Stimulated activated CD4-positive, alpha-beta T cell treated with anti-CD3 and anti-CD28 coated beads, Interleukin-4, amount 100 ng/mL, for 24 hours (primary cell): ENCODE measurements at places on chromosomes 16 and 17.

DNA sequence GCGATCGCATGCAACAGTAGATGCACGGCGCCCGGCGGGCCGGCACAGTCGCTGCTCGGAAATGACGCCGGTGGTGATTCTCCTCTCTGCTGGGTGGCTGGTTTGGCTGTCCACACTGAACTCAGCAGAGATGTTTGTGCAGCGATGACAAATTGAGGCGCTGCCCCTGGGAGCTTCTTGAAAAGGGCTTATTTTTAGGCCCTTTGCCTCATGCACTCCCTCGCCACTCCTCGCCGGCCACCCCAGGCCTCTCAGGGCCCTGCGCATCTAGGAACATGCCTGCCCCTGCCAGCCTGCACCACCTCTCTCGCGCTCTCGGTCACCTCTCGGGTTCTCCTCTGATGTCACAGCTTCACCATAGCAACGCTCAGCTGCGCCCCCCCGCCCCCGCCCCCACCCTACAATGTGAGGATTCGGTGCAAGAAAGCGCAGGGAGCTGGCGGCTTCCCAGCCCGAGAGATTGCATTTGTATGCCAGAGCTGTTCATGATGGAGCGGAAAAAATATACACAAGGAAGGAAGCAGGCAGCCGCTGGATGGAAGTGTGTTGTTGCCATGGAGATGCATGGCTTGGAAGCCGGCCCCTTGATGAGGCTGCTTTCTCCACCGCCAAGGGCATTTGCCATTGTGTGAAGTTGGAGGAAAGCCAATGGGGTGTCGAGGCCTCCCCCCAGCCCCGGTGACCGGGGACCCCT is 81.3 kb upstream of the PLCG2 start:
- no peak for DNase-seq

DNA sequence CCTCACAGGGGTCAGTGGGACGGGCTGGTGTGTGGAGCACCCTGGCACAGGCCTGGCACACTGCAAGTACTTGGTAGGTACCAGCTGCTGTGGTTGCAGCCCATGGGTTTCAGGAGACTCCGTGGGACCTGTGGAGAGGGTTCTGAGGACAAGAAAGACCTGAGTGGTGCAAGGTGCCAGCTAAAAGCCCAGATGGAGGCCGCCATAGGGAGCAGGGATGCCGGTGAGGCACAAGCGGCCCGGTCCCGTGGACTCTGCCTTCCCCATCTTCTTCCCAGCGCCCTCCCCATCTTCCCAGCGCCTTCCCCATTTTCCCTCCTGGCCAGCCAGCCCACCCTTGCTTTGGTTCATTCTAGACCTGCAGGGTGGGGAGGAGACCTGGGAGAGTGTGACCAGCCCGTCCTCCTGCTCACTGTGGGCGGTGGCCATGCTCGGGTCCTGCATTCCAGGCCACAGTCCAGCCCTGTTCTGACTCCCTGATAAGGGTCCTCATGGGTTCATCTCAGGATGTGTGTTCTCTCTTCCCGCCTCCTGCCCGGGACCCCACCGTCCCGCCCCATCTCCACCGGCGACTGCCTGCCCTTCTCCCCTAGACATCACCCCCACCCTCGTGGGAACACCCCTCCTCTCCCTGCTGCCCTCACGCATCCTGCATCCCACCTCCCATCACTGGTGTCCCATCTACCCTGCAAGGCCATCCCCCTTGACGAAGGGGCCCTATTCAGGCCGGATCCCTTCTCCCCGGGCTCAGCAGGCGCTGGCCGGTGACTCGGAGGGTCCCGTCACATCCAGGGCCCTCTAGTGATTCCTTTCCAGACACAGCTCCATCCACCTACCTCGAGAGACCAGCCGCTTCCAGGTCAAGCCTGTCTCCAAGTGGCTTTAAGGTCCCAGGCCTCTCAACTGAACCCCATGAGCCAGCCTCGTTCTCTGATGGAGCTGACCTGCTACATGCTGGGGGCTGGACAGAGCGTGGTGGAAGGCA is 3.4 kb downstream of the ZNF469 start:
- no peak for DNase-seq

GRCh38 chr16:49693445-49693844 is 162.5 kb downstream of the ZNF423 start:
- DNase-seq: no peak

DNA sequence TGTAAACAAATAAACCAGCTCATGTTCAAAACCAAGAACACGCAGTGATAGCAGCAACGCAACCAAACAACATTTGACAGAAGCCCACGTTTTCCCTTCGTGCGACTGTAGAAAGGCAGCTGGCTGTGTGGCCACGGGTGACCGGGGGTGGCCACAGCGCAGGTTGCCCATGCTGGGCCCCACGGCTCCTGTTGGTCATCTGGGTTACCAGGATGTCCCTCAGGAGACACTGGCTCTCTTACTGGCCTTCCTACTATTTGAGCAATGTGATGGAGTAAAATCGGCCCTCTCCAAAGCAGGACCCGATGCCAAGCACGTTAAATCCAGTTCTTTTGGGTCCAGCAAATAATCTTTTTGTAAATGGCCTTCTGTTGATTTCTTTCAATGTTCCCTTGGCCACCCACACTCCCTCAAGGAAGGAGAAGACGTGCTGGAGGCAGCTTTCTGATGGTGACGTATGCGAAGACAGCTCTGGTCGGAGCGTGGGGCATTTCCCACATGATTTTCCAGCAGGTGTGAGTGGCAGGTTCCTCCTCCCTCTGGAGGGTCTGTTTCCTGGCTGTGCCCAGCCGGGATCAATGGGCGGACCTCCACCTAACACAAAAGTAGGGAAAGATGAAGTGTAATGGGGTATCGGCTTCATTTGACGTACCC is 143.1 kb upstream of the CHMP6 start:
- DNase-seq: no peak

GRCh38 chr17:20121359-20122253 is 112.4 kb downstream of the SPECC1 start:
- DNase-seq: peak; percentile 76

GRCh38 chr17:27647765-27648164 is 16.8 kb downstream of the LGALS9 start:
- no peak for DNase-seq

- no peak for DNase-seq
Measured at GRCh38 chr16:1775006-1775845, 2.3 kb upstream of the MRPS34 start.

- DNase-seq: no peak
Measured at GRCh38 chr16:89005201-89006035, 28.4 kb upstream of the CBFA2T3 start.

DNA sequence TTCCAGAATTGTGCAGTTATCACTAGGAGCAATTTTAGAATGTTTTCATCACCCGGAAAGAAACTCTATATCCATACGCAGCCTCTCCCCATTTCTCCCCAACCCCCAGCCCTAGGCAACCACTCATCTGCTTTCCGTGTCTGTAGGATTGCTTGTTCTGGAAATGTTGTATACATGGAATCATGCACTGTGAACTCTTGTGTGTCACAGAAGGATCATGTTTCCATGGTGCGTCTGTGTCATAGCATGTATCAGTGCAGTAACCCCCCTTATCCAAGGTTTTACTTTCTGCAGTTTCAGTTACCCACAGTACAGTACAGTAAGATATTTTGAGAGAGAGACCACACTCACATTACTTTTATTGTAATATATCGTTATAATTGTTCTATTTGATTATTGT is 299.4 kb downstream of the CPPED1 start:
- DNase-seq: no peak

GRCh38 chr16:85420501-85421337 is 192.4 kb upstream of the GSE1 start:
- DNase-seq: peak; percentile 75

- DNase-seq: peak; percentile 28
Measured at GRCh38 chr16:22353191-22353919, 21.1 kb downstream of the CDR2 start.

DNA sequence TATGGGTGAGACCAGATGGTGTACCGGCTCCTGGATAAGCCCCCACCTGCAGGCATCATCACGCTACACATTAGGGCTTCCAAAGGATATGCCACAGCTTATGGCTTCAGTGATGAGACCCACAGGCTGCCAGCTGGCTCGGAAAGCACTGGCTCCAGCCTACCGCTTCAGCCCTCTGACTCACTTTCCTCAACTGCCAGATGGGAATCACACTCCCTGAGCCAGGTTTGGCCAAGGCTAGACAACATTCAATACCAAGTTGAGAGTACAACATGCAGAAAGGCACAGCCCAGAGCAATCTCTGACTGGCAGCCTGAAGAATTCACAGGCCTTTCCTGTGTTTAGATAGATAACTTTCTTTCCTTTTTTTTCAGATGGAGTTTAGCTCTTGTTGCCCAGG is 10.3 kb downstream of the CENPV start:
- DNase-seq: no peak

DNA sequence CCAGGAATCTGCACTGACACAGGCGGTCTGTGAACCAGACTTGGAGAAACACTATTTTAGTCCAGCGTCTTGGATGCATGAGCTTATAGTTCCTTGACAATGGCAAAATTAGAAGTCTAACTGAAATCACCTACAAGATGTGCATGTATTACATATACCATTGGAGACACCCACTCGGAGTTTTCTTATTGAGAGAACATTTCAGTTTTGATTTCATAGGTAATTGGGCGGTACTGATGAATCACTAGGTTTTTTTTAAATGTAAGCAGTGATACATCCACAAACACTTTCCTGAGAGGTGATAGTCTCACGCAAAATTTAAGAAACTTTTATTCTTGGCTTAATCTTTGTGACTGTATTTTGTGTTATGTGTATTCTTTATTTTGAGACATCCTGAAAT is 69.8 kb downstream of the PRKCA start:
- DNase-seq: no peak

GRCh38 chr16:60541535-60541934 is 1494.7 kb downstream of the CDH8 start:
- DNase-seq: no peak

DNA sequence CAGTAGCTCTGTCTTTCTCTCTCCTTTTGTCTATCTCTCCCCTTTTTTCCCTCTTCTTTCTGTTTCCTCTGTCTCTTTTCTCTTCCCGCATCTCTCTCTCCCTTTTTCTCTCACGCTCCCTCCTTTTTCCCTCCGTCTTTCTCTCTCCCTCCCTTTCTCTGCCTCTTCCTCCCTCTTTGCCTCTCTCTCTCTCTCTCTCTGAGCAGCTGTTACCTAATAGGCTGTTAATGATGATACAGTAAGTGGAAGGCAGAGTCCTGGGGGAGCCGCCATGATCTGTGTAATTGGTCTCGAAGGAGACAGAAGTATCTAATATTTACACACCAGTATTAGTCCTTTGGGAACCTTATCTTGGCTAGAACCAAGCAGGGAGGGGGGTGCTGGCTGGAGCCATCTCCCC is 136.1 kb upstream of the CIBAR2 start:
- no peak for DNase-seq

GRCh38 chr17:73588891-73589290 is 55.4 kb downstream of the SDK2 start:
- DNase-seq: no peak

- no peak for DNase-seq
Measured at GRCh38 chr17:77681861-77682260, 276.6 kb upstream of the TNRC6C start.

DNA sequence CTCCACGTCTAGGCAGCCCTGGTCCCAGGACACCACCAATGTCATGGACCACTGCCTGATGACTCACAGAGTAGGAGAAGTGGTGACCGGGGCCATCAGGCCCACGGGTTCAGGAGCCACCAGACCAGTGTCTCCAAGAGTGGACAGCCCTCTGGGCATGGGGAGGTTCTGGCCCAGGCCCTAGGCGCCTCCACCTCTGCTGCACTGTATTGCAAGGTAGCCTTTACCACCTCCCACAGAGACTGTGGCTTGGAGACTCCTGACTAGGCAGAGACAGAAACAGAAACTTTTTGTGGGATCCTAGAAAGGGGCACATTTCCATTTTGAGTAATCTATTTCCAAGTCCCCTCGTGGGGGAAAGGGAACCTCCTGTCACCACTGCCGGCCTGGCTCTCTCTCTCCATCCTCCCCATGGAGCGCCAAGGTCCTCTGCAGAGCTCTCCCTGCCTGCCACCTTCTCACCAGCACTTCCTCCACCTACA is 2.9 kb downstream of the CDIP1 start:
- DNase-seq: peak; percentile 40
